ENCODE measurements at places on chromosomes 1 and 21.

DNA sequence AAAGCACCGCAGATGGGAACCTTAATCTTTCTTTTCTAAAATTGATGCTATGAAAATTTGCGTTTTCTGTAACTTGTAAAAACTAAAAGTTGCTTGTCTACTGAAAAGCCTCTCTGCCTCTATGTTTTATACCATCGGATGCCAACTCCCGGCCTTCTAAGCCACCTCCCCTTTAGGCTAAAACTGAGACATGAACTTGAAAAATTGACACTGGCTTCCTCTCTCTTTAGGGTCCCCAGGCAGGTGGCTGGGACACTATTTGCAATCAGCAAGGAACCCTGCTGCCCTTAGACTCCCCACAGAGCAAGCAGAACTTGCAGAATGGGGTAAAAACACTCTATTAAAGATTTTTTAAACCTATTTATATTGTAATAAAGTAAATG, 151.1 kb upstream of the CAMK1G start:
- DNase-seq: no peak

DNA sequence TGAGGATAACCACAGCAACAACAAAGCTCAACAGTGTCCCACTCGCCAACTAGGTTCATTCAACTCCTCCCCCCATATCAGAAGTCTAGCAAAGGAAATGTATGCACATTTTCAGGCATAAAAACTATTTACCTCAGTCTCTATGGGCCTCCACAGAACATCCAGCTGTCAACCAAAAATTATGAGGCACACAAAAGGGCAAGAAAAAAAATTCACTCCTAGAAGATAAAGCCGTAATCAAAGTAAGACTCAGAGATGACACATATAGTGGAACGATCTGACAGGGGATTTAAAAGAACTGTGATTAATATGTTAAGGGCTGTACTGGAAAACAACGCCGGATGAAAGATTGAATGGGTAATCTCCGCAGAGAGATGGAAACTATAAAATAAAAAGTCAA, 158.7 kb downstream of the NTPCR start:
- DNase-seq: no peak

GRCh38 chr1:162991444-162991843, 77.7 kb upstream of the RGS4 start:
- no peak for DNase-seq

GRCh38 chr1:19475296-19475695, 10.0 kb downstream of the CAPZB start:
- DNase-seq: no peak

DNA sequence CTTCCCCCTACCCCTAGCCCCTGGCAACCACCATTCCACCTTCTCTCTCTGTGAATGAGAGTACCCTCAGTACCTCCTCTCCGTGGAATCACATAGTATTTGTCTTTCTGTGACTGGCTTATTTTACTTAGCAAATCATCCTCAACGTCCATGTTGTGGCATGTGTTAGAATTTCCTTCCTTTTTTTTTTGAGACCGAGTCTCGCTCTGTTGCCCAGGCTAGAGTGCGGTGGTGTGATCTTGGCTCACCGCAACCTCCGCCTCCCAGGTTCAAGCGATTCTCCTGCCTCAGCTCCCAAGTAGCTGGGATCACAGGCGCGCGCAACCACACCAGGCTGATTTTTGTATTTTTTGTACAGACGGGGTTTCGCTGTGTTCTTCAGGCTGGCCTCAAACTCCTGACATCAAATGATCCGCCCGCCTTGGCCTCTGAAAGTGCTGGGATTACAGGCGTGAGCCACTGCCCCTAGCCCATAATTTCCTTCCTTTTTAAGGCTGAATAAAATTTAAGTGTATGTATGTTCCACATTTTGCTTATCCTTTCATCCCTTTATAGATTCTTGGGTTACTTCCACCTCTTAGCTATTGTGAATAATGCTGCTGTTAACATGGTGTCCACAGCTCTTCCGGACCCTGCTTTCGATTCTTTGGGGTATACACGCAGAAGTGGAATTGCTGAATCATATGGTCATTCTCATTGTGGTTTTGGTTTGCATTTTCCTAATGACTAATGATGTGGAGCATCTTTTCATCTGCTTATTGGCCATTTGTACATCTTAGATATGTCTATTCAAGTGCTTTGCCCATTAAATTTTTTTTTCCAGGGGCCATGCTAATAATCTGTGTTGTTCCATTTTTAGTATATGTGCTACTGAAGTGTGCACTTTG, 32.3 kb downstream of the ERRFI1 start:
- DNase-seq: no peak

DNA sequence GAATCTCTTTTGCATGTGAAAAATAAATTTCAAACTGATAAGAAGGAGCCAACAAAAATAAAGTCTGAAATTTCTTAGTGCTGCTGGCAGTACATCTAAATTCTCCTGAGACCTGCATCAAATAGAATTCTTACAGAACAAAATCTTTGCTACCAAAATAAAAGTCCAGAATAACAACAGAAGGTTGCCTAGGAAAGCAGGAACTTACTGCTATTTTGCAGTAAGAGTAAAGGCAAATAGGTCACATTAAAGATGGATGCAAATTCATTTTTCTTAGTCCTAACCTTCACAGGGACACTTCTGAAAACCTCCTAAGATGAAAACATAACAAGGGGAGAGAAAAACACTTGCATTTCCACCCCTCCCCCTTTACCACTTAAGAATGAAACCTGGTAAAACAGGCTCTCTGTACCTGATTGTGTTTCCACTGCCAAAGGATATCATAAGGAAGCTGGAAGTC, 59.0 kb downstream of the RUSC1 start:
- DNase-seq: no peak

DNA sequence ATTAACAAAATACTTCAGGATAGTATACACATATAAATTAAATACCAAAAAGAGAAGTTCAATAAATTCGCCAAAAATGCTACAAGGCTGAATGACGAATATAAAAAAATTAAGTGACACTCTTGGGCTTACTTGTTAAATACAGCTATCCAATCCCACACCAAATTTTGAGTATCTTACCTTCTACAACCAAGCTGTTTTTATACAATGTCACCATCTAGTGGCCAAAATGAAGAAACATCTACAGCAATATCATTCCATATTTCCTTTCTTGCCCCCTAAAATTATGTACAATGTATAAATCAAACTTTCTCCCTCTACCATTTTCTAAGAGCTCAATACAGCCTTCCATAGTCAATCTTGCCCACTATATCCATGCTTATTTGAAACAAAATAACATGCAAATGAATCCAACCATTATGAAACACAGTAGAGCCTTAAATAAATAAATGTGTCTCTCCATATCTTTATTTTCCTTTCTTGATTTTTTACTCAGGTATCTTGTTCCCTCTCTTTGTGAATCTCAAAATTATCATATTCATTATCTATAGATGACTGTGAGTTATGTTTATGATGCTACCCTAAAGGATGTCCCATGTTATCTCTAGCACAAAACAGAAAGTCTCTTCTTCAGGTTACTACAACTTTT, 86.3 kb downstream of the ACBD6 start:
- no peak for DNase-seq

DNA sequence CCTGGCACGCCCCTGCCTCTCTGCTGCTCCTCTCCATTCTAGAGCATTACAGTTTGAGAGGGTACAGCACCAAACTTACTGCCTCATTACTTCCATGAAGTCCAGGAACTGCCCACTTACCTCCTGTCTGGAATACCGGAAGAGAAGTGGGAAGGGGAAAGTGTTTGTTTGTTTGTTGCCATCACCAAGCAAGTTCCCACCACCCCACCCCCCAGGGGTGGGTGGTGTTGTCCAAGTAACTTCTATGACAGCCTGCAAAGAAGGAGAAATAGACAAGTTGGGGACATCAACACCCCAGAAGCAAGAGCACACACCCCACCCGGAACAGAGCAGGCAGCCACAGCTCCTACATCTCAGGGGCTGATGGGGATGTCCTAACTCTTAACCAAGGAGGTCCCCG, 18.0 kb downstream of the OPTC start:
- DNase-seq: no peak

DNA sequence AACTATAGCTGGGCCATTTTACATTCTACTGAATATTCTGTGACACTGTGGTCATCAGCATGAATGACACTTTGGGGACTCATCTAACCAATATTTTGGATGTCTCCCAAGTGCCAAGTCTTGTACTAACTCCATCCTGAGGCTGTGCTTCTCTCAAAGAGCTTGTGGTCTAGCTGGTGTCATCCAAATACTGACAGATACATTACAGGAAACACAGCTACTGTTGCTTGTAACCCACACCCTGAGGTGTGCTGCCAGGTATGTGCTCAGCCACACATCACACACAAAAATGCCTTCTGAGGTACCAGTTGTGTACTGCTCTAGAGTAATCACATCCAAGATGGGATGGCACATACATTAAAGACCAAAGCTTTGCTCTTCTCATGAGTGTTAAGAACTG, 81.6 kb downstream of the ST6GALNAC5 start:
- no peak for DNase-seq
